ENCODE measurements at places on chromosomes 5 and 9.

DNA sequence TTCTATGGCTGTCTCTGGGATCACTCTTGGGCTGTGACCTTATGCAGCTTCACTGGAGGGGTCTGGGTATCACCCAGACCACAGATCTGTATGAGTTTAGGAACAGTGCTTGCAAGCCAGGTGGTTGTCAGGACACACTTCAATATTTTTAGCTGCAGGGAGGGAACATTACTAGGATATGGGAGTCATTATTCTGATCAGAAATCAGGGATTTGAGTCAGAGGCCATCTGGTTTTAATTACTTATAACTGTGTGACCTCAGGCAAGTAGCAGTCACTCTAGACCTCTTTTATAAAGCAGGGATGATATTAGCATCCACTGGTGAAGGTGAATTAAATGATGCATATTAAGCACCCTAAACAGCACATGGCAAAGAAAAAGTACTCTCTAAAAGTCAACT is 60.1 kb upstream of the NMUR2 start:
- DNase-seq, result no peak

DNA sequence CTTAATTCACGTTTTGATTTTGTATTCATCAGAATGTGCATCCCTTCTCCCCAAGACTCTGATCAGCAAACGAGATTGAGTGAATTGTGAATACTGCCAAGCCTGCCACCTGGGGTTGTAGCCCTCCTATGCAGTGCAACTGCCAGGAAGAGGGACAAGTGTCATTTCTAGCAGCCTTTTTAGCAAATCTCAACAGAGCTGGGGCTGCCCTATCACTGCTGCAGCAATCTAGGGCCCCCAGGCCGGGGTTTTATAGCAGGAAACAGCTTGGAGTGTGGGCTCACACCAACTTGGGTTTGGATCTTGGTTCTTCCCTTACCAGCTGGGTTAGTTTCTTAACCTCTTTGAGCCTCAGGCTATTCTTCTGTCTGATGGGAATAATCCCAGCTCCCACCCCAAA is 4.0 kb downstream of the CSF1R start:
- no peak for DNase-seq

- no peak for DNase-seq
Observed at GRCh38 chr9:79912318-79913070, 340.7 kb downstream of the TLE4 start.

- DNase-seq, result no peak
Observed at GRCh38 chr9:135309763-135310125, 169.8 kb upstream of the PPP1R26 start.

DNA sequence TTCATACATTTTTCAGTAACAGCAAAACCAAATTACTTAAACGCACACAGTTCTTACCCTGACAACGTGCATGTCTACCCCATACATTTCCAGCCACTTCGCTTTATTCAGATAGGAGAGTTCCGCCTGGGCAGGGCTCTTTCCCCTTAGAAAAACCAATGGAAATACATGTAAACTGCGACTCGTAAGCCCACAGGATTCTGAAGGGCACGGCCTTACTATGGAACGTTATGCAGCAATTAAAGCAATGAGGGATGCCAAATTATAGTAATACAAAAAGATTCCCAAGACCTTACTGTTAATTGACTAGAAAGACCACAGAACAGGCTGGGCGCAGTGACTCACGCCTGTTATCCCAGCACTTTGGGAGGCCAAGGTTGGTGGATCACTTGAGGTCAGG is 64.5 kb downstream of the EPB41L4B start:
- no peak for DNase-seq

- DNase-seq, result no peak
Observed at GRCh38 chr5:2163060-2163856, 280.5 kb upstream of the IRX4 start.

DNA sequence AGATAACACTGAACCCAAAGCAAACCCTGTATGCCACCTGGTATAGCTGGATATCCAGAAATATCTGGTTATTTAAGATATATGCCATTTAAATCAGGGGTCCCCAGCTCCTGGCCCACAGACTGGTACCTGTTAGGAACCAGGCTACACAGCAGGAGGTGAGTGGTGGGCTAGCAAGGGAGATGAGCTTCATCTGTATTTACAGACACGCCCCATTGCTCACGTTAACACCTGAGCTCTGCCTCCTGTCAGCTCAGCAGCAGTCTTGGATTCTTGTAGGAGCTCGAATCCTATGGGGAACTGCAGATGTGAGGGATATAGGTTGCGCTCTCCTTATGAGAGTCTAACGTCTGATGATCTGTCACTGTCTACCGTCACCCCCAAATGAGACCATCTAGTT is 646.6 kb downstream of the TLE4 start:
- no peak for DNase-seq

- no peak for DNase-seq
Observed at GRCh38 chr5:124605541-124605940, 140.9 kb downstream of the ZNF608 start.

Measured in activated effector memory CD4-positive, alpha-beta T cell treated with anti-CD3 and anti-CD28 coated beads, Interleukin-2, amount 50 U/mL, for 16 hours (primary cell).